Sigmoid colon (tissue), 7 donors: ENCODE measurements at places on chromosomes 2 and 18. TPM values are rescaled to one million over a fixed set of nuclear protein-coding genes. Genes with fewer than 3 reads are reported as not detected.

GRCh38 chr2:200484934-200485333 is 24.9 kb downstream of the KCTD18 start:
- no peak for DNase-seq

DNA sequence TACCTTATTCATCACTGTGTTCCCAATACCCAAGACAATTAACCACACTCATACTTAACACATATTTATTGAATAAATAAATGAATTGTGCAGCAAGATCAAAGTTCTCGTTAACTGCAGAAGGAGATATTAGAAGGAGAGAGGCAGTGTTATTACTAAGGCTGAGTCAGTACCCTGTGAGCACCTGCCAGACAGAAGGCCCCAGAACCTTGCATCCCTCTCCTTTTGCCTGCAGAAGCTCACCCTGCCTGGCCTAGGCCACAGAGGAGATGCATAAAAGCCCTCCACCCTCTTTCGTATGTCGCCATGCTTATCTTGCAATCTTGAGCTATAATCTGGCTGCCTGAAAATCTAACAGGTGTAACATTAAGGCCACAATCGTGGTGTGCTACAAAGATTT is 20.5 kb upstream of the RNF149 start:
- no peak for DNase-seq

GRCh38 chr18:11842562-11842961 is 8.7 kb upstream of the CHMP1B start:
- no peak for DNase-seq

DNA sequence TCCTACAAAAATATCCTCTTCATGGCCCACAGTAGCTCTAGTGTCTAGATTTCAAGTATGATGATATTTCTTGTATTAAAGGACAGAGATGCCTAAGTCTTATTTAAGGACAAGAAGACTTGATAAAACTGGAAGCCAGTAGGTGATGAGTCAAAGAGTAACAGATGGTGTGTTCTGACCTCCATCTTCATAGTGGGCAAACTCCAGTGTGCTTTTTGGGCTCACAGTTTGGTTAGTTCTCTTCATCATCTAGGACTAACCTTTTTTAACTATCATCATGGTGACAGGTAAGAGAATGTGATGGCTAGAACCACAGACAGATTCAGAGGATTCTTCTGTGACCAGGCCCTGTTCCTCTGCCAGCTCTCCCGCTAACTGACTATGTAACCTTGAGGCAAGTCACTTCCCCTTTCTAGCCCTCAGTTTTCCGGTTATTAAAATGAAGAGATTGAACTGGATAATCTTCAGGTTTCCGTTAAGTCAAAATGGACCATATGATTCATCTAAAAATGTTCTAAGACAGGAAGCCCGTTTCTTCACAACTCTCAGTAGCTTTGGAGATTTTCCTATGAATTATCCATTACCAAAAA is 140.3 kb upstream of the RASGRP3 start:
- no peak for DNase-seq

GRCh38 chr2:62296034-62296831 is 100.3 kb downstream of the B3GNT2 start:
- DNase-seq, result no peak

DNA sequence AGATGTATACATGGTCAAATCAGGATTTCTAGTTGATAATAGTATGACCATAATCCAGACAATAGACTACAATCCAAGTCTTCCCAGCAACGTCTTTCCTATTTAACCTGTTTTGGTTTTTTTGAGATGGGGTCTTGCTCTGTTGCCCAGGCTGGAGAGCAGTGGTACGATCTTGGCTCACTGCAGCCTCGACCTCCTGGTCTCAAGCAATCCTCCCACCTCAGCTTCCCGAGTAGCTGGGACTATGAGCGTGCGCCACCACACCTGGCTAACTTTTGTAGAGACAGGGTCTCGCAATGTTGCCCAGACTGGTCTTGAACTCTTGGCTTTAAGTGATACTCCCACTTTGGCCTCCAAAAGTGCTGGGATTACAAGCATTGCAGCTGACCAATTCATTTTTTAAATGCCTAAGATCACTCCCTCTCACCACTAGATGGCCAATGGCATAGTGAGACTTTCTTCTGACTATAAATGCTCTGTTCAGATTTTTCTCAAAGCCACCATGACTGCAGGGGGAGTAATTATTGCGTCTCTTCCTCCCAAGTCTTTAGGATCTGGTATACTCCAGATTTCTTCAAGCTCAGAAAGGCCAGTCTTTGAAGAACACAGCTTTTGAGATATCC is 47.6 kb downstream of the HNRNPLL start:
- DNase-seq, result no peak

DNA sequence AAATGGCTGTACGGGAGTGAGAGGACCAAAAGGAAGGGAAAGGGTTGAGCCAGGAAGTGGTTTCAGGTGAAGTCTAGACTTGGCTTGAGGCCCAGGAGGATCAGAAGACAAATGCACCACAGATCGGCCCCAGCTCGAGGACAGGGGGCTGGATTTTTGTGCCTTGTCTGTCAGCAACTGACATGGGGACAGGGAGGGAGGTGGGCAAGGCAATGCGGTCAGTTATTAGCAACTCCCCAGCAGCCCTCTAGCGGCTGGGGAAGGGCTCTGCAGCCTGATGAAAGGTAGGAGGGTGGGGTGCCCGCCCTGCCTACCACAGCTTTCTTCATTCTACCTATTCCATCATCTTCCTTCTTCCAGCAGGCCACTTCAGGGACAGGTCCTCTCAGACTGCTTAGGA is 50.0 kb downstream of the CPO start:
- no peak for DNase-seq

EIPR1 gene
- 20.0 TPM for total RNA-seq

DNA sequence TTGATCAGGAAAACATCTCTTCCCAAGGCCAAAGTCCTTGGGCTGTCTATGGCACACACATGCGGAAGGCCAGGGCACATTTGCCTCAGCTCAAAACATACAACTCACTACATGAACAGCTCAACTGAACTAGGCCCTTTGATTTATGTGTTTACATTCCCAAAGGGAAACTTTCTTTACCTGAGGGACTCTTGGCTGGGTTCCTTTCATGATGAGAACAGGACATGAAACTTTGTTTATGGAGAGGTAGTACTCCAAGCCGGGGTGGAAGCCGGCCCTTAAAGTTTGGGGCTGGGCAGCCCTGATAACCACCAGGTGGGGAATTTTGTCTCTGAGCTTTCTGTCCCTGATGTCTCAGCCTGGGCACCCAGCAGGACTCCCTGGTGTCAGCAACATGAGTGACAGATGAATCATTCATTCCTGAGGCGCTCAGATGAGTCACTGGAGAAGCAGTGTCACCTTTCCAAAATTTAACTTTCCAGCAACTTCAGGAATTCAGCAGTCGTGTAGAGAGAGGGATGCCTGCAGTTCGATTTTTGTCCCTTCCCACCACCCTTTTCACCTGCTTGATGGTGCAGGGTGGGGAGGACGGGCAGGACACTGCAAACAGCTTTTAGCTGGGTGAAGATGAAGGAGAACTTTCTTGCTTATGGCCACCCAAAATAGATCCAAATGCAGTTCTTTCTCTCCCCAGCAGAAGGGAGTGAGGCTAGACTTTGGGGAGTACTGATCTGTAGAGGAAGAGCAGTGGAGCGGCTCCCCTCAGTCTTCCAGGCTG is 331.6 kb downstream of the DYSF start:
- no peak for DNase-seq

- DNase-seq, result no peak
Observed at GRCh38 chr2:98565286-98565860, 42.9 kb downstream of the COA5 start.

TTR gene
- not detected for total RNA-seq

DNA sequence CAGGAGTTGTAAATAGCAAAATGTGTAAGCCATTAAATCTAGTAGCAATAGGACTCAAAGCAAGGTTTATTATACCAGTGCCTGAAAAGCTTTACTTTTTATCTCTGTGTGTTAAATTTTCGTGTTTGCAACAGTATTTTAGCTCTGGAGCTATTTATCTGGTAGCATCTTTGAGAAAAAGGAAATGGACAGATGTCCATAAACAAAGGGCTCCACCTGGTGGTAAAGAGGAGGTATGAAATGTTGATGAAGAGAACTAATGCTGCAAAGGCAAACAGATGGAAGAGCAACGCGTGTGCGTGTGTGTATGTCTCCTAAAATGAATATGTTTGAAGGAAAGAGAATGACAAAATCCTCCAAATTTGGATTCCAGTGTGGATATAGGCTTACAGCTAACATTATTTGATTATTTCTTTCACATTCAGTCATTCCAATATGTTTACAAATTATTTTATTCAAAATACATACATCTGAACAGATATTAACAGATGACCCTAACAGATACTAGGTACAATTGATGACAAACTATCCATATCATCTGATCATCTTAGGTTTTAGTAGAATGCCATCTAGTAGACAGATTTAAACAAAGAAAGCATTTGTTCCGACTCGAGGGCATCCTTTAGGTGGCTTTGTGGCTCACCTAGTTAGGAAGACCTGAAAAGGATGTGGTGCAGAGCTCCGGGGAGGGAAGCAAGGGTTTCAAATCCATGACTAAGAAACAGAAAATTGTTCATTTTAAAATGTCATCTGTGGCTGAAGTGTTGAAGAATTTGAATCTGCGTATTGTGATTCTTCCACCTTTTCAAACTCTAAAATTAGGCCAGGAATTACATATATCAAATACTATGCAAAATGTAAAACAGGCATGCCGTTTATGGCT is 383.3 kb downstream of the MTX2 start:
- DNase-seq, result no peak

- no peak for DNase-seq
Observed at GRCh38 chr18:76502551-76502950, 7.5 kb upstream of the ZNF516 start.

GRCh38 chr2:137870682-137871081 is 93.6 kb upstream of the HNMT start:
- no peak for DNase-seq

PCARE gene
- not detected for total RNA-seq

DNA sequence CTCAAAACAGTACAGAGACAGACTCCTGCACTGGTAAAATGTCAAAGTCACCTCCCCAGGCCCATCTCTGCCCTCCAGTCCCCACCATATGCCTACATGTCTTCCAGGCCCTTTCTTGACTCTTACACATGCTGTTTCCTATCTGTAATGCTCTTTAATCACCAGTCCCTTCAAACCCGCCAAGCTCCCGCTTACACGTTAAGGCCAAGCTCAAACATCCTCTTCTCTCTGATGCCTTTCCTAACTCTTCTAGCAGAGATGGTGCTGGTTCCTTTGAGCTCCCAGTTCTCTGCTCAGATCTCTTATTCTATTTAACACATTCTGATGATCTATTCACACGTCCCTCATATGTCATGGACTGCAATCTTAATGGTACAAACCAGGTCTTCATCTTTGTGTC is 5.0 kb downstream of the EVA1A start:
- DNase-seq, result no peak

STAMBP gene
- total RNA-seq, result 27.3 TPM

DNA sequence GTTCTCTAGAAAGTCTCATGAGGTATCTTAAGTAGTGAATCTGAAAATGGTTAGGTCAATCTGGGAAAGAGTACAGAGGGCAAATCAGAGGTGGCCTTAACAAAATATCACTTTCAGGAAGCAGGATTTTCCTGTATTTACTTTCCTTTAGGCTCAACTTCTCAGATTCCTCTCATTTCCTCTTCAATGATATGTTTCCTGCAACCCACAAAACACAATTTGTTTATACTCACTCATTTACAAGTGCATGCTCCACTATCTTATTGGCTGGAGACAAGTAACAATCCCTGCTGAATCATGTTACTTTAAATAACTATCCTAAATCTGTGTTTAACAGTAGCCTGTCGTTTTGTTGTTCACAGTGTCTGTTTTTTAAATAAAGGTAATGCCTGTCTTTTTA is 228.1 kb downstream of the DSC3 start:
- DNase-seq, result no peak

PRR30 gene
- not detected for total RNA-seq

DNA sequence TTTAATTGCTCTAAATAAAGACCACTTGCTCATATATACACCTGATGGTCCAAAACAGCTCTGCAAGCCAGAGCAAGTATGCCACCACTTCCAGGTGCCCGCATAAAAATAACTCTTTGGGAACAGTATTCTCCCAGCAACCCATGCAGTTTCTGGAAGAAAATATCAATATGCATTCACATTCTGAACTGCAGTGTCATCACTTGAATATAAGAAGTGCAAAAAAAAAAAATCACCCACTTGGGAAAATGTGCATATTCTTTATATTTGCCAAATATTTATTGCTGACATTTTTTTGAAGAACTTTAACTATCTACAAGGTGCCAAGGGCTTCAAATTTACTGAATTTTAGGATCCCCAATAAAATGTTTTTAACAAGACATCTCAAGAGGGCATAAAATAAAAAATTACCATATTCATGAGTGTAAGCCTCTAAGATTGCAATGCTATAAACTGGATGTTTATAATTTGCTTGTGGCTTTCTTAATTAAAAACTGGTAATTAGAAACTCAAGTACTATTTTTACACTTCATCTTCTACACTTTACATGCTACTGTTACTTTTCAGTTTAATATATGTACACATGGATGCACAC is 360.6 kb upstream of the HNRNPA3 start:
- no peak for DNase-seq

DNA sequence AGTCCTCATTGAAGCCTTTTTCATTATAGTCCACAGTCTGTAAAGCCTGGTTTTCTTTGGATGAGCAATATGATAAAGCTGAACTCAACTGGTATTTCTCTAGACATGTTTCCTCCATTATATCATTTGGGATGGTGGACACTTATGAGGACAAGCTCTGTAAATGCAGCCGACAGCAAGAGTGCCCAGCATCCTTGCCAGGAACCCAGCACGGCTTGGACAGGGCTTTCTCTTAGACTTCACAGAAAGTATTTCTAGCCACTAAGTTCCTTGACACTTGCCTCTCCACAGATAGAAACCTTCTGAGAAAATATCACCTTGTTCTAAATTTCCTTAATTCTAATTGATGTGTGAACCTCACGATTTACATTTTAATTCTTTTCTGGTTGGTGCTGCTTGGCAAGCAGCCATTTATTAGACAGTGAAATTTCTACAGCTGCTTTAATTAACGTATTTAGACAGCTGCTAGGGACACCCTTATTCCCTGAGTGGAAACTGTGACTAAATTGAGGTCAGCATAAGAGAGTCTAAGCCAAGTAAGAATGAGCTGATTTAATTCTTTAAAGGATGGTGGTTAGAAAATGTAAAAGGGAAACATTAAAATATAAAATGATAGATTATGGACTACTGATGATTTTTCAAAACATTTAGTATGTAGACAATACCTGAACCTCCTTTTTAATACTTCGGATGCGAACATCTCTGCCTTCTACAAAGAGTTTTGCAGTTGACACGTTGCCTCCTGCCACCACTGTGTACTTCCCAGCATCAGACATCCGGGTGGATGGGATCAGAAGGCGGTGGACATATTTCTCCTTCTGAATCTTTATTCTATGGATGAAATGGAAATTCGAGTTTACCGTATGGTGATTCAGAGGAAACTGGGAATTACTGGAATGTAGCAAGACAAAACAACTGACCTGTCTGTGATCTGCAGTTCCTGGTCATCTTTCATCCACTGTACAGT is 39.8 kb downstream of the TTN start:
- no peak for DNase-seq

- DNase-seq, result no peak
Observed at GRCh38 chr2:157931542-157931941, 55.4 kb upstream of the ACVR1 start.
